Spleen (tissue), 13 donors: ENCODE measurements at places on chromosomes 12 and 14.
A peak's percentile ranks its signal among the peaks of the same experiment; 100 is the strongest.

DNA sequence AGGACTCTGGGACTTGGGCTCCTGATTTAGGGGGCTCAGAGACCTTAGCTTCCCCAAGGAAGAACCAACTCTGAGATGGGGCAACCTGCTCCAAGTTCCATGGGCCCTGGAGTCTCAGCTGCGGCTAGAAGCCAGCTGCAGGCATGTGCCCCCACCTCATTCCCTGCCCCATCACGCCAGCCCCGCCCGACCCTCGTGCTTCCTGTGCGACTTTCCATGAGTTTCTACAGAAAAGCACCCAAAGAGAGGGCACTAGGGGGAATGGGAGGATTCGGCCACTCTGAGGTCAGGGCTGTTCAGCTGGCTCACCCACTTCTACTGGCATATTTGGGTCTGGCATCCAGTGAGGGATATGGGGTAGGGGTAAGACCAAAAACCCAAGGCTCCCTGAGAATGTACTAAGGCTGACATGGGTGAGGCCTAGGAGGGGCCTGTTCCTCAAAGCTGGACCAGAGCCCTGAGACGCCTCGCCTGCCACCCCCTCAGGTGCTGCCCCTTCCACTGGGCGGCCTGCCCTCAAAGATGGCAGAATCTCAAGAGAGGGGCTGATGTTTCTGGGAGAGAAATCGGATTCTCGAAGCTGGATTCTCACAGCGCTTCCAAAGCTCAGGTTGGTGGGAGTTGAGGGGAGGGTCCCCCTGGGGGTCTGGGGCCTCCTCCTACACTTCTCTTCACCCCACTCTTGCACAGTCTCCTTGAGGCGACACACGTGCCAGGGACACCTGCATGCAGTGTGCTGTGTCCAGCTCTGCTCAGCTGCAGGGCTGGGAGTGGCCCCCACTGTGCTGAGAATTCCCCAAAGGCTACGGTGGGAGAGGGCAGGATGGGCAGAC is 22.1 kb downstream of the FAIM2 start:
- H3K4me3 ChIP-seq: no peak overlapping the region
- H3K36me3 ChIP-seq: no peaks in the 10 kb centered on the region
- no peaks in the 10 kb centered on the region for H3K4me1 ChIP-seq
- peak; percentile 35 for DNase-seq

GRCh38 chr14:94746131-94746530 is 23.8 kb downstream of the GSC start:
- no peaks in the 10 kb centered on the region for H3K4me1 ChIP-seq
- no peak overlapping the region for H3K4me3 ChIP-seq
- no peak for DNase-seq
- H3K27me3 ChIP-seq: no peaks in the 10 kb centered on the region
- no peaks in the 10 kb centered on the region for H3K36me3 ChIP-seq
- no peak overlapping the region for H3K27ac ChIP-seq

DNA sequence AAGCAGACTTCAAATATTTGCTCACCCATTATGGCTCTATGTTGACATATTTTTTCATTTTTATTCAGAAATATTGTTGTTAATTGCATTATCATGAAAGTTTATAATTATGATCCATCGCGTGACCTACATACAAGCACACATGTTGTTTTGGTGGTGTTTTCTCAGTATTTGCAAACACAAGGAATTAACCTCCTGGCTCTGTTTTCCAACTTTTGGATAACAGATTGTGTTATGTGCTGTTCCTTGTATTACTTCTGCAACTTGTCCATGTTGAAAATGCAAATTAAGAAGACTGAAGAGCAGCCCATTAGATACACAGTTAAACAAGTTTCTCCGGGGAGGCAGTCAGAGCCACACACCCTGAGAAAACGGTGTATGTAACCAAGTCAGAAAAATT is 201.2 kb downstream of the SEC23A start:
- H3K27me3 ChIP-seq: no peaks in the 10 kb centered on the region
- H3K27ac ChIP-seq: no peak overlapping the region
- no peak for DNase-seq
- H3K4me3 ChIP-seq: no peak overlapping the region
- H3K4me1 ChIP-seq: no peaks in the 10 kb centered on the region

DNA sequence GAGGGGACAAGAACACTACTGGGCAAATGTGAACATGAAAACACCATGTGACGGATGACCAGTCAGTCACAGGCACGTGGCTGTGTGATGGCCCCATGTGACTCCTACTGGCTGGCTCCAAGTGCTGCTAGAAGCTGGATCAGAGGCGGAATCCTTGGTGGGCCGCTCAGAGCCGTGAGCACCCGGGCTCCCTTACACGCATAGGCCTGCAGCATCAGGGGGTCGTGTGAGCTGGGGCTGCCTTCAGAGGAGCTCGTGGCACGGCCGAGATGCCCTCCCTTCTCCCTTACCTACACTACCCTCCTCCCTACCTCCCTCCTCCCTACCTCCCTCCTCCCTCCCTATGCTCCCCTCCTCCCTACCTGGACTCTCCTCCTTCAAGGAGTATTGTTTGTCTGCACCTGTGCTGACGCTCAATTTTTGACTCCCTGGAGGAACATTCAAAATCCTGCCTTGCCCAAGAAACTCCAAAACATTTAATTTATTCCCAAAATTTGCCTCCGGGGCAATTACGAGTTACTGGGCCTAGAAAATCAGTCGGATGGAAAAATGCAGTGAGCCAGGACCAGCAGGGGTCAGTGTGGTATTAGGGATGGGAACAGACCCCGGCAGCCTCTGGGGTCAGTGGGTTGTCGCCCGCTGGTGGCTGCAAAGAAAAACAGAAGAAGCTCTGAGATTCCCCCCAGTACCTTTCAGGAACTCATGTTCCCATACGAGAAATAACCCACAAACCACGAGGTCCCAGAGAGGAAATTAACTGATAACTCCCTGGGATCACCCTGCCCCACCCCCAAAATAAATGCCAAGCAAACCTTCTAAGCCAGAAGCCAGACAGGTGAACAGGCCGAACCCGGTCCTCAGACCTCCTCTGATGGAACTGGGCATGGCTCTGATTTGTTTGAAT is 61.3 kb downstream of the C14orf132 start:
- H3K27ac ChIP-seq: no peak overlapping the region
- peak; percentile 81 for DNase-seq
- H3K4me3 ChIP-seq: no peak overlapping the region

DNA sequence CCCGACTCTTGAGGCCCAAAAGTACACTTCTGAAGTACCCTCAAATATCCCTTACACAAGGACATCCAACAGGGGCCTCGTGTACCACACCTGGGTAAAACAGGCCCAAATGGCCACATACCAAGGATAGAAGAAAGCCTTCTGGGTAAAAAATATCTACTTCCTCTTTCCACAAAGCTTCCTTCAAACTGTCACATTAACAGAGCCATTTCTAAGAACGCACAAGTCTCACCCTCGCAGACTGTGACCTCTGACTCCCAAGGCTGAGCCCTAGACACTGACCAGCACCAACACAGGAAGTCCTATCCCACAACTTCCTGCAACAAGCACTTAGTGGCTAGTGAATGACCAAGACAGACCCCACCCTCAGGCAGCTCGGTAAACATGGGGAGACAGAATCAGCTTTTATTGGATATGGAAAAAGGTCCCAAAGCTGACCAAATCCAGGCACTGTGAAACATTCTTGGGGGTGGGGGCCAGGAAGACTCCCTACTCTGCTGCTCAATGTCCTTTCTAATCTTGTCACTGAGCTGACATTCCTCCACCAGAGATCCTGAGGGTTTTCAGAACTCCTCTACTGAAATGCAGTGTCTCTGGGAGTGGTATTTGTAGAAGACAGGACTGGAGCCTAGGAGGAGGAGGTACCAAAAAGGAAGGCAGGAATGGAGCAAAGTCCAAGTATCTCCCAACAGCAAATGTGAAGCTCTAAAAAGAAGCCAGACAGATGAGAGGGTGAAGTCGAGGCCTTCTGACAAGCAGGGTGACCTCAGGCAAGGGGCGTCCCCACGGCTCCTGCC is 15.9 kb downstream of the KCTD10 start:
- no peak overlapping the region for H3K4me3 ChIP-seq
- DNase-seq: peak; percentile 76
- H3K27ac ChIP-seq: peak overlapping the region; percentile 81

DNA sequence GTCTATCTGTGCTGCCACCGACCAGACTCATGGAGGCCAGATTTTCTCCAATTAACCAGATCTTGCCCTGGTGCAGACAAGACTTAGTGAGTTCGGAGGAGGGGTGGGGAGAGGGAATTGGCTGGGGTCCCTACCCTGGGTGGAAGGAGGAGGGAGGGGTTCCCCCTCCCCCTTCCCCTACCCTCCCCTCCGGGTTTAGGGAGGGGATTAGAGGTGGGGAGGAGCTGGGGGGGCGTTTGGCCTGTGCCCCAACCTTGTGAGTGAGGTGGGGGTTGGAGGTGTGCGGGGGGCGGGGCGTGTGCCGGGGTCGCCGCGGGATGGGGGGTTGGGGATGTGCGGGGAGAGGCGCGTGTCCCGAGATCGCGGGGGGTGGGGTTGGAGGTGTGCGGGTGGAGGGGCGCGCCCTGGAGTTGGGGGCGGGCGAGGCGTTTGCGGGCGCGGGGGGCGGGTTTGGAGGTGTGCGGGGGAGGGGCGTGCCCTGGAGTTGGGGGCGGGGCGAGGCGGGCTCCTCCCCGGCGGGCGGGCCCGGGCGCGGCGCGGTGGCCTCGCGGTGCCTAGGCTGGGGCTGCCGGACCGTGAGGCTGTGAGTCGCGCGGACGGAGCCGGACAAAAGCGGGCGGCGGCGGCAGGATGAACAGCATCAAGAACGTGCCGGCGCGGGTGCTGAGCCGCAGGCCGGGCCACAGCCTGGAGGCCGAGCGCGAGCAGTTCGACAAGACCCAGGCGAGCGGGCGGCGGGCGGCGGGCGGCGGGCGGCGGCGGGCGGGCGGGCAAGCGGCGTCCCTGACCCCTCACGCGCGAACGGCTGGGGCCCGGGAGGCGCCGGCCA is at the start of gene HIP1R:
Gene HIP1R (plus strand): TSS at position 537 of the 829 bp plus-strand sequence. CDS start 94 bp downstream, at position 631.
- H3K27me3 ChIP-seq: peaks cover 7% of the 10 kb centered on the region
- peak within 1 kb of the TSS; percentile 76 for H3K27ac ChIP-seq
- H3K4me3 ChIP-seq: peak within 1 kb of the TSS; percentile 80

GRCh38 chr12:78240827-78241226 is 410.1 kb downstream of the NAV3 start:
- no peaks in the 10 kb centered on the region for H3K36me3 ChIP-seq
- H3K4me3 ChIP-seq: no peak overlapping the region
- H3K27me3 ChIP-seq: no peaks in the 10 kb centered on the region
- no peak for DNase-seq
- no peak overlapping the region for H3K27ac ChIP-seq

GRCh38 chr12:96240656-96241055 is 46.5 kb downstream of the ELK3 start:
- DNase-seq: peak; percentile 46
- H3K36me3 ChIP-seq: peaks cover 38% of the 10 kb centered on the region
- H3K4me1 ChIP-seq: peaks cover 95% of the 10 kb centered on the region
- H3K27ac ChIP-seq: peak overlapping the region; percentile 65
- H3K27me3 ChIP-seq: no peaks in the 10 kb centered on the region

DNA sequence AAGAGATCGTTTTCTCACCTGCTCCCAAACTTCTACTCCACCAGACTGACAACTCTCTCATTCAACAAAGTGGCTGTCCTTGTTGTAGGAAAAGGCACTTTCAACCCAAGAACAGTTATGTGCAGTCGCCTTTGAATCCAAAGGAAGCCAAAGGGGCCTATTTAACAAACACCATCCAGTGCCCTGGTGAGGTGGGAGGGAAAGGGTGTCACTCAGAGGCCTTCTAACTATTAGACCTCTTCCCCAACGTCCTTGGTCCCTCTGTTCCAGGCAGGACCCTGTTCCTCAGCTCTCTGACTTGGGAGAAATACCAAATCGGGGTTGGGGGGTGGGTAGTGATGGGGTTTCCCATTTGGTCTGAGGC is 3.2 kb downstream of the SIX4 start:
- H3K4me1 ChIP-seq: peaks cover 38% of the 10 kb centered on the region
- no peaks in the 10 kb centered on the region for H3K36me3 ChIP-seq
- peak overlapping the region; percentile 47 for H3K4me3 ChIP-seq
- no peak overlapping the region for H3K27ac ChIP-seq
- no peak for DNase-seq

DNA sequence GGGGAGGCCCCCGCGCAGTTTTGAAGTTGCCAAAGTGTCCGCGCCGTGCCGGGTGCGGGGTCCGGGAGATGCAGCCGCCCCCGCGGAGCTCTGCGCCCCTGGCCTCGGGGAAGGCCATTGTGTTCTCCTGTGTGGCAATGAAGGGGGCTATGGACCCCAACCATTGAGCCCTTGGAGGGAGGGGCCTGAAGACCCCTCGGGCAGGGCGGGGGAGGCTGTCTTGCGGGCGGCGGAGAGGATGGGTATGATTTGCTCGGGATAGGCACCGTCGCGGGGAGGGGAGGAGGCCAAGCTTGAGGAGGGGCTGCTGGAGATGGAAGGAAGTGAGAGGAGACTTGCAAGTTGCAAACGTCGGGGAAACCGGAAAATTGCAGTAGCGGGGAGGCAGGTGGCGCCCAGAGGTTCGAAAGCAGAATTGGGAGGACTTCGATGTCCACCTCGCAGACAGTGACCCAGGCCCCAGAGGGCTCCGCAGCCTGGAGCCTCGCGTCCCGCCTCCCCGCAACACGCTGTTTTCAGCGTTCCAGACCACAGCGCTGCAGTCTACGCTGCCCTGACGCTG is 25.4 kb downstream of the BCL11B start:
- H3K4me3 ChIP-seq: peak overlapping the region; percentile 14
- H3K36me3 ChIP-seq: no peaks in the 10 kb centered on the region
- DNase-seq: peak; percentile 76
- H3K4me1 ChIP-seq: peaks cover 38% of the 10 kb centered on the region
- H3K27me3 ChIP-seq: peaks cover 15% of the 10 kb centered on the region

- H3K4me1 ChIP-seq: no peaks in the 10 kb centered on the region
- no peak overlapping the region for H3K4me3 ChIP-seq
- no peaks in the 10 kb centered on the region for H3K36me3 ChIP-seq
- no peaks in the 10 kb centered on the region for H3K27me3 ChIP-seq
- H3K27ac ChIP-seq: no peak overlapping the region
- DNase-seq: no peak
These were observed 24.2 kb downstream of the TRHDE start for GRCh38 chr12:72296389-72296788.

DNA sequence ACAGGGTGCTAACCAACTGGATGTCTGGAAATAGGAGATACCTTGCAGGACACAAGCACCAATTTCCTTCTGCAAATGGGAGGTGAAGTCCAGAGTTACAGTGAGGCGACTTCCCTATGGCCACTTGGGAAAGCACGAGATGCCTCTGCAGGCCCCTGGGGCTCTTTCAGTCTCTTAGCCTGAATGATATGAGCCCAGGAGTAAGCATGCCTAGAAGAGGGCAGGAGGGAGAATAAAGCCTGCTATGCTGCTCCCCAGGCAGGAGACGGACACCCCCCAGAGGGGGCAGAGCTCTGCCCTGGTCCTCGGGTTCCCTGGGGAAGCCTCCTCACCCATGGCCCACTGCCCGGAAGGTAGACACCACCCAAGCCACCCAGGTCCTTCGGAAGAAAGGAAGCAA is 105.1 kb downstream of the GCH1 start:
- H3K27ac ChIP-seq: no peak overlapping the region
- DNase-seq: no peak
- H3K4me3 ChIP-seq: no peak overlapping the region
- no peaks in the 10 kb centered on the region for H3K27me3 ChIP-seq
- H3K4me1 ChIP-seq: no peaks in the 10 kb centered on the region

- H3K4me1 ChIP-seq: peaks cover 24% of the 10 kb centered on the region
- no peaks in the 10 kb centered on the region for H3K27me3 ChIP-seq
- no peaks in the 10 kb centered on the region for H3K36me3 ChIP-seq
- no peak overlapping the region for H3K27ac ChIP-seq
- H3K4me3 ChIP-seq: no peak overlapping the region
These were observed 34.6 kb downstream of the HECTD4 start for GRCh38 chr12:112347581-112347982.

- H3K4me3 ChIP-seq: no peak overlapping the region
- no peak overlapping the region for H3K27ac ChIP-seq
- no peaks in the 10 kb centered on the region for H3K4me1 ChIP-seq
- no peaks in the 10 kb centered on the region for H3K27me3 ChIP-seq
These were observed 67.4 kb downstream of the CLIP1 start for GRCh38 chr12:122354958-122355641.
